ENCODE measurements at places on chromosomes 1 and 21.

DNA sequence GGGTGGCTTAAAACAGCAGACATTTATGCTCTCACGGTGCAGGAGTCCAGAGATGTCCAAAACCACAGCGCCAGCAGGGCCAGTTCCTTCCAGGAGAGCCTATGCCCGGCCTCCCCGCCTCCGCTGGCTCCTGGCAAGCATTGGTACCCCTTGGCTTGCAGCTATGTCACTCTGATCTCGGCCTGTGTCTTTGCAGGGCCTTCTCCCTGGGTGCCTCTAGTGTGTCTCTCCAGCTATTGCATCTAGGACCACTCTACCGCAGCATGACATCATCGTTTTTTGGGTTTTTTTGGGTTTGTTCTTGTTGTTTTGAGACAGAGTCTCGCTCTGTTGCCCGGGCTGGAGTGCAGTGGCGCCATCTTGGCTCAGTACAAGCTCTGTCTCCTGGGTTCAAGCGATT is 197.6 kb upstream of the VAMP3 start:
- no peak for ATAC-seq

DNA sequence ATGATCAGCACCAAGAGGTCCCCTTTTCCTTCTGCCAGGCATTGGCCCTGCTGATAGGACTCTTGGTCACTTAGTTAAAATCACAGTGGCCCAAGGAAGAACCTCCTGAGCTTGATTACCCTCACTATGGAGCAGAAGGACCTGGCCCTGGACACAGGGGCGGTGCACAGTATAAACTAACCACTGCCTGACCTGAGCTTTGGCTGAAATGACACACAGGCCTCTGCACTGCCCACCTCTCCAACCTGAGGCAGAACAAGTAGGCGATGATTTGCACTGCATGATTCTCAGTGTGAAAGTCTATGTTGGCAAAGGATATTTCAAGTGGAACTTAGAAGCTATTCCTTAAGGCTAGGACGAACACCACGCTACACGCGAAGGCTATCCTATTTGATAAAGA is 48.5 kb downstream of the CAPN2 start:
- ATAC-seq: no peak

- no peak for ATAC-seq
Observed at GRCh38 chr1:77322061-77322900, 40.5 kb downstream of the AK5 start.

DNA sequence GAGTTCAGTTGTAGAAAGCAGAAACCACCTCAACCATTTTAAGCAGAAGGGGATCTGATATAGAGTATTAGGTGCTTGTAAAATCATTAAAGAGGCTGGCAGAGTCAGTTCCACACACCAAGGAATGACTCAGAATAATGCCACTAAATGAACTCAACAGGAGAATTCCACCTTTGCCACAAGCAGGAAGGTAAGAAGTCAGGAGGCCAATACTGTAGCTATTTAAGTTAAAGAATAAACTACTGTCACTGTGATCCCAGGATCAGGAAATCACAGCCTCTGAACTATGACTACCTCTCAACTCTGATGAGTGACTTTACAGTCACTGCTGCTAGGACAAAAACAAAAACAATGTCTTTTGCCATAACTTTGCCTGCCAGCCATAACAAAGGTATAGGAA is 52.5 kb upstream of the PRMT6 start:
- no peak for ATAC-seq

DNA sequence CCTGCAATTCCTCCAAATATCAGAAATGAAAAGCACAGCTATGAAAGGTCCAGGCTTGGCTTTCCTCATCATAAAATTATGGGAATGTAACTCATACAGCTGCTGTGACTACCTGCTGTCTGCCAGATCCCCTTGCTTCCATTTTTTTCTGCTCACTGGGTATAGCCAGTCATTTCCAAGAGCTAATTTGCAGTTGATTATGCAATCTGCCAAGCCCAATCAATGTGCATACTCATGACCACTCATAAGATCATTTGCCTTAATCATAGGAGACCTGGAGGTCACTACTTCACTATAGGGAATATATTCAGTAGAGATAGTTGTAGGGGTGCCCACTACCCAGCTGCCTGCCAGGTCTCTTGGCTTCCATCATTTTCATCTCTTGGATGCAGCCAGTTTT is 417.7 kb upstream of the ZRANB2 start:
- ATAC-seq: no peak

DNA sequence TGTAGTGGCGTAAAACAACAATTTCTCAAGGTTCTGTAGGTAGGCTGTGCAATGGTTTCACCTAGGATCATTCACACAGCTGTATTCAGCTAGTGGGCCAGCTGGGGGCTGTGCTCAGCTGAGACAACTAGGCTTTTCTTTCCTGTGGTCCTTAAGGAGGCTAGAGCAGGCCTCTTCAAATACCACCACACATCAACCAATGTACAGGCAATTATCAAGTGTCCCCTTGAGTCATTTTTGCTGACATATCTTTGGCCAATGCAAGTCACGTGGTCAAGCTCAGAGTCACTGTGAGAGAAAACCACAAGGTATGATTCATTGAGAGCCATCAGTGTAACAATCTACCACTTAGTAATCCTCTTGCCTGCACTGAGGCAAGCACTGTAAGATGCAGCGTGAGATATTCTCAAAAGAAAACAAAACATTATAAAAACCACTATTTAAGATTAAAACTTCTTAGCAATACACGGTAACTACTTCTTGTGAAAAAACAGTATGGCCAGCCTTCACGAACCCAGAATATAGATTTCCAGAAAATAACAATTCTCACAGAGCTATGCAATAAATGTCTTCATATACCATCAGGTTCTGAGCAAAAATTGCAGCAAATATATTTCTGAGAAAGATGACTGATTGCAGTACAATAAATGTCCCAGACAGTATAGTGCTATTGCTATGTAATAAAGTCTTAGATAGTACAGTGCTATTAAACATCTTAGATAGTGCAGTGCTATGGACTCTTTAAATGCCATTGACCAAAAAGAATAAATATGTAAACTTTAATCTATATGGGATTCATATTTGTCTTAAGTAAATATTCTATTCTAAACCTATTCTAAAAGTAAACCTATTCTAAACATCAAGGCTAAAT is 55.3 kb downstream of the NME7 start:
- peak; percentile 100 for ATAC-seq

GRCh38 chr1:163346326-163346870 is 24.6 kb downstream of the NUF2 start:
- ATAC-seq: no peak
